ENCODE measurements at places on chromosomes 2 and 18. TPM values are rescaled to one million over a fixed set of nuclear protein-coding genes. Genes with fewer than 3 reads are reported as not detected.
A peak's percentile ranks its signal among the peaks of the same experiment; 100 is the strongest.

GRCh38 chr2:241003369-241003768 lies 5.0 kb downstream of the SNED1 start:
- peaks cover 4% of the 10 kb centered on the region for H3K4me1 ChIP-seq
- H3K4me3 ChIP-seq, result no peak overlapping the region
- no peaks in the 10 kb centered on the region for H3K27me3 ChIP-seq
- no peak for DNase-seq
- H3K36me3 ChIP-seq, result peaks cover 11% of the 10 kb centered on the region
- H3K27ac ChIP-seq, result no peak overlapping the region

The HOXD1 gene
- 1.4 TPM for polyA plus RNA-seq

GRCh38 chr2:75646090-75646582 lies 447 bp upstream of the MRPL19 start:
- no peaks in the 10 kb centered on the region for H3K27me3 ChIP-seq
- no peaks in the 10 kb centered on the region for H3K36me3 ChIP-seq
- peak overlapping the region; percentile 83 for H3K27ac ChIP-seq
- DNase-seq, result no peak

- no peak for DNase-seq
- no peak overlapping the region for H3K4me3 ChIP-seq
- no peaks in the 10 kb centered on the region for H3K36me3 ChIP-seq
- H3K27ac ChIP-seq, result no peak overlapping the region
- H3K27me3 ChIP-seq, result no peaks in the 10 kb centered on the region
Observed at GRCh38 chr18:69484699-69485396, 84.2 kb downstream of the DOK6 start.

- H3K36me3 ChIP-seq, result no peaks in the 10 kb centered on the region
- H3K27me3 ChIP-seq, result peaks cover 4% of the 10 kb centered on the region
- H3K4me3 ChIP-seq, result peak overlapping the region; percentile 10
- H3K27ac ChIP-seq, result peak overlapping the region; percentile 55
- H3K4me1 ChIP-seq, result peaks cover 35% of the 10 kb centered on the region
- DNase-seq, result no peak
Observed at GRCh38 chr2:172927641-172928357, 147.8 kb upstream of the MAP3K20 start.

GRCh38 chr18:9870431-9871008 lies 15.3 kb upstream of the TXNDC2 start:
- DNase-seq, result no peak
- no peak overlapping the region for H3K4me3 ChIP-seq
- no peak overlapping the region for H3K27ac ChIP-seq
- H3K27me3 ChIP-seq, result no peaks in the 10 kb centered on the region
- H3K36me3 ChIP-seq, result no peaks in the 10 kb centered on the region

The MYO5B gene
- polyA plus RNA-seq, result 9.2 TPM

DNA sequence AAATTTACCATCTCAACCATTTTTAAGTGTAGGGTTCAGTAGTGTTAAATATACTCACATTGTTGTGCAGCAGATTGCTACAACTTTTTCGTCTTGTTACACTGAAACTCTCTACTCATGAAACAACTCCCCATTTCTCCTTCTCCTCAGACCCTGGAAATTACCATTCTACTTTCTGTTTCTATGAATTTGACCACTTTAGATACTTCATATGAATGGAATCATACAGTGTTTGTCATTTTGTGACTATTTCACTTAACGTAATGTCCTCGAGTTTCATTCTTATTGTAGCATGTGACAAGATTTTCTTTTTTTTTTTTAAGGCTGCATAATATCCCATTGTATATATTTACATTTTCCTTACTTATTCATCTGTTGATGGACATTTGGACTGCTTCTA lies 203.8 kb downstream of the PLCL1 start:
- H3K4me1 ChIP-seq, result no peaks in the 10 kb centered on the region
- DNase-seq, result no peak
- H3K4me3 ChIP-seq, result no peak overlapping the region
- H3K27ac ChIP-seq, result no peak overlapping the region
- no peaks in the 10 kb centered on the region for H3K36me3 ChIP-seq

DNA sequence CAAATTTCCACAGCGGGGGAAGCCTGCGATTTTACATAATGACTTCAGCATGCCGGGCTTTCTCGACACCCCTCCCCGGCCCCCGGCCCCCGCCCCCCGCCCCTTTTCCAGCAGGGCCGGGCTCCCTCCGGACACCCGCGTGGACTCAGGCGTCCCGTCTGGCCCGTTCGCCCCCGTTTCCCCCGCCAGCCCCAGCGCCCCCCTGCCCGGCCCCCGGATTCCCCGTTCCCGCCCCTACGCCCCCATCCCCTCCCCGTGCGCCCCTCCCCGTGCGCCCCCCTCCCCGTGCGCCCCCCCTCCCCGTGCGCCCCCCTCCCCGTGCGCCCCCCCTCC lies 456 bp upstream of the NFATC1 start:
- H3K36me3 ChIP-seq, result no peaks in the 10 kb centered on the region
- peak overlapping the region; percentile 87 for H3K27ac ChIP-seq
- H3K27me3 ChIP-seq, result peaks cover 91% of the 10 kb centered on the region
- DNase-seq, result no peak
- H3K4me3 ChIP-seq, result peak overlapping the region; percentile 45
- H3K4me1 ChIP-seq, result peaks cover 67% of the 10 kb centered on the region

DNA sequence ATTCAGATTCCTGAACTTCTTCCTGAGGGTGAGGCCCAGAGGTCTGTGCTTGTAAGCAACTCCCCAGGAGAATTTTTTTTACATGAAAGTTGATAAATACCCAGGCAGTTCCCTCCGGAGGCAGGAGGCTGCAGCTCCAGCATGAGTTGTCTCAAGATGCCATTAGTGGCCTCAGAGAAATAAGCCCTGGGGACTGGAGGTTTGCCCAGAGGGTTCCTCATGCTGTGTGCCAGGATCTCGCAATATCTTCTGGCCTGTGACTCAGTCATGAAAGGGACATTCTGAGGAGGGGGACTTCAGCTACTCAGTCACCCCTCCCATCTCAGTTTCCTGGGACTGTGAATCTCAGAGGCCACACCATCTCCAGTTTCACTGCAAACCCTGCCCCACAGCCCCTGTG lies 49.9 kb downstream of the LYPD1 start:
- no peak overlapping the region for H3K27ac ChIP-seq
- no peaks in the 10 kb centered on the region for H3K4me1 ChIP-seq
- H3K36me3 ChIP-seq, result no peaks in the 10 kb centered on the region
- no peak for DNase-seq
- no peaks in the 10 kb centered on the region for H3K27me3 ChIP-seq

GRCh38 chr2:10310309-10310888 lies 7.7 kb downstream of the HPCAL1 start:
- no peaks in the 10 kb centered on the region for H3K36me3 ChIP-seq
- no peak overlapping the region for H3K4me3 ChIP-seq
- H3K27ac ChIP-seq, result no peak overlapping the region
- peaks cover 29% of the 10 kb centered on the region for H3K4me1 ChIP-seq
- no peak for DNase-seq
- H3K27me3 ChIP-seq, result no peaks in the 10 kb centered on the region

DNA sequence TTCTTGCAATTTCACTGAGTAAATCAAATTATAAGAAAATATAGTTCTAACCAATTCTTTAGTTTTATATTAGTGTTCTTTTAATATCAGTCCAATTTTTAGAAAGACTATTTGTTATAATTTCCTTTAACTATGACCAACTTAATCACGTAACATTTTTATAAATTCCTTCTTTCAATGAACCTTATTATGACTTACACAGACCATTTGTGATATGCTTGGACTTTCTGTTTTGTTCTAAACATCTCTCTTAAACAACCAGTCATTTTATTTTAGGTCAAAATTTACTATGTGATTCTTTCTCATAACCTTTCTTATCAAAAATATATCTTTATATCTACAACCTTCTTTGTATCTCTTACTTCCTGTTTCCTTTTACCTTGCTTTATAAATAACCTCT lies 39.5 kb upstream of the DYNAP start:
- H3K36me3 ChIP-seq, result no peaks in the 10 kb centered on the region
- H3K27ac ChIP-seq, result no peak overlapping the region
- H3K27me3 ChIP-seq, result no peaks in the 10 kb centered on the region
- no peaks in the 10 kb centered on the region for H3K4me1 ChIP-seq
- H3K4me3 ChIP-seq, result no peak overlapping the region

DNA sequence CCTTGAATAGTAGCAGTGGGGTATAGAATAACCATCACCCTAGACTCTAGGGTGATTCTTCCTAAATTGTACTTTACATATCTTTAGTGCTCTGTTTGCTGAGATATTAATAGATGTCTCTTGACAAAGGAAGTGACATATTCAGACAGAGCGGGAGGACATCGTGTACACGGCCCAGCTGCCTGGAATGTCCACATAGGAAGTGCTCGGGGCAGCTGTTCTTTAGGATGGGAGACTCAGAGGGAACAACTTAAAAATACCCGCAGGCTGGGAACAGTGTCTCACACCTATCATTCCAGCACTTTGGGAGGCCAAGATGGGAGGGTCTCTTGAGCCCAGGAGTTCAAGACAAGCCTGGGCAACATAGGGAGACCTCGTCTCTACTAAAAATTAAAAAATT lies 206.1 kb downstream of the FAM210A start:
- no peak overlapping the region for H3K4me3 ChIP-seq
- no peaks in the 10 kb centered on the region for H3K27me3 ChIP-seq
- H3K27ac ChIP-seq, result no peak overlapping the region
- peaks cover 3% of the 10 kb centered on the region for H3K4me1 ChIP-seq
- DNase-seq, result no peak

GRCh38 chr2:854460-854859 lies 96.2 kb upstream of the SNTG2 start:
- H3K4me3 ChIP-seq, result no peak overlapping the region
- no peaks in the 10 kb centered on the region for H3K36me3 ChIP-seq
- no peak for DNase-seq

GRCh38 chr2:19319064-19319463 lies 39.4 kb downstream of the OSR1 start:
- H3K36me3 ChIP-seq, result no peaks in the 10 kb centered on the region
- no peaks in the 10 kb centered on the region for H3K27me3 ChIP-seq
- no peak overlapping the region for H3K4me3 ChIP-seq

DNA sequence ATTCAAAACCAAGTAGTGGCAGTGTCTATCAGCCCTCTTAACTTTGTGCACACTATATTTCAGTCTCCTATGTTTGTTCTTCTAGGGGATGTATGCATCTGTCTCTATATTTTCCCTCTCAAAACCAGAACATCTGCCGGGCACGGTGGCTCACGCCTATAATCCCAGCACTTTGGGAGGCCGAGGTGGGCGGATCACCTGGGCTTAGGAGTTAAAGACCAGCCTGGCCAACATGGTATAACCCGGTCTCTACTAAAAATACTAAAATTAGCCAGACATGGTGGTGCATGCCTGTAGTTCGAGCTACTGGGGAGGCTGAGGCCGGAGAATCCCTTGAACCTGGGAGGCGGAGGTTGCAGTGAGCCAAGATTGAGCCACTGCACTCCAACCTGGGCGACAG lies 9.9 kb upstream of the GAREM2 start:
- no peak overlapping the region for H3K4me3 ChIP-seq
- H3K36me3 ChIP-seq, result no peaks in the 10 kb centered on the region
- H3K27ac ChIP-seq, result no peak overlapping the region
- no peaks in the 10 kb centered on the region for H3K4me1 ChIP-seq
- no peak for DNase-seq

GRCh38 chr2:172225786-172226185 lies 123.1 kb upstream of the DLX2 start:
- H3K4me1 ChIP-seq, result no peaks in the 10 kb centered on the region
- no peaks in the 10 kb centered on the region for H3K36me3 ChIP-seq
- H3K27ac ChIP-seq, result no peak overlapping the region
- DNase-seq, result no peak

The SKOR2 gene
- not detected for polyA plus RNA-seq

GRCh38 chr2:171574149-171574795 lies 52.0 kb downstream of the CYBRD1 start:
- peak; percentile 82 for DNase-seq
- H3K27me3 ChIP-seq, result no peaks in the 10 kb centered on the region
- H3K4me3 ChIP-seq, result no peak overlapping the region
- H3K27ac ChIP-seq, result no peak overlapping the region
- no peaks in the 10 kb centered on the region for H3K4me1 ChIP-seq
- H3K36me3 ChIP-seq, result no peaks in the 10 kb centered on the region

The CYP1B1 gene
- 1.3 TPM for polyA plus RNA-seq

- H3K4me1 ChIP-seq, result no peaks in the 10 kb centered on the region
- H3K36me3 ChIP-seq, result no peaks in the 10 kb centered on the region
- H3K27me3 ChIP-seq, result no peaks in the 10 kb centered on the region
- H3K27ac ChIP-seq, result no peak overlapping the region
Observed at GRCh38 chr18:26003817-26004216, 86.6 kb downstream of the SS18 start.

- H3K27me3 ChIP-seq, result no peaks in the 10 kb centered on the region
- H3K36me3 ChIP-seq, result no peaks in the 10 kb centered on the region
Observed at GRCh38 chr2:10019602-10020400, 23.5 kb upstream of the KLF11 start.

GRCh38 chr2:43124687-43125057 lies 101.7 kb downstream of the ZFP36L2 start:
- no peaks in the 10 kb centered on the region for H3K36me3 ChIP-seq
- no peak overlapping the region for H3K27ac ChIP-seq
- no peak for DNase-seq
- H3K4me1 ChIP-seq, result peaks cover 36% of the 10 kb centered on the region
- no peak overlapping the region for H3K4me3 ChIP-seq

DNA sequence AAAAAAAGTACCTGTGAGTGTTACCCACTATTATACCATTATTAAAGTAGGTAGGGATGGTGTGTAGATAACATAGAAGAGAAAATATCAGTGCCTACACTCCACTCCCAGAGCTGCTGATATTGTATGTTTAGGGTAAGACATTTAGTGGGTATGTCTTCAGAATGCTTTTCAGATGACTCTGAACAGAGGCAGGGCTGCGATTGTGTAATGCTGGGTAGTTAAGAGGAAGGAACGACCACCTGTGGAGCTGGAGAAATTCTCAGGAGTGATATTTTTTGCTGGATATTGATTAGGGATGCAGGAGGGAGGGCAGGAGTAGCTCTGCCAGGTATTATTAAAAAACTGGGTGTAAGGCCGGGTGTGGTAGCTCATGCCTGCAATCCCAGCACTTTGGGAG lies 2.8 kb downstream of the CNOT11 start:
- H3K27me3 ChIP-seq, result no peaks in the 10 kb centered on the region
- DNase-seq, result no peak
- no peak overlapping the region for H3K4me3 ChIP-seq
- H3K36me3 ChIP-seq, result peaks cover 48% of the 10 kb centered on the region
- peaks cover 14% of the 10 kb centered on the region for H3K4me1 ChIP-seq
- H3K27ac ChIP-seq, result no peak overlapping the region

The EFEMP1 gene
- polyA plus RNA-seq, result 140 TPM

DNA sequence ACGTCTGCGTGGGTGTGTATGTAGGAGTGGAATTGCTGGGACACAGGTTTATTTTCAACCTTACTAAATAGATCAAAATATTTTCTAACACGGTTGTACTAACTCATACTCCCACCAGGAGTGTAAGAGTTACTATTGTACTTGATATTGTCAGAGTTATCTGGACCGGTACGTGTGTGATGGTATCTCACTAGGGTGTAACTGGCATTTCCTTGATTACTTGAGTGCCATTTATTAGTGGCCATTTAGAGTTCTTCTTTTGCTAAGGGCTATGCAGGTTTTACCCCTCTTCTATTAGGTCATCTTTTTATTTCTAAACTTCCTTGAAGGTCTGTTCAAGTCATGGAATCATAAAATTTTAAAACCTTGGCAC lies 33.5 kb downstream of the CENPO start:
- no peak for DNase-seq
- peaks cover 13% of the 10 kb centered on the region for H3K36me3 ChIP-seq
- no peak overlapping the region for H3K27ac ChIP-seq

The C2orf78 gene
- polyA plus RNA-seq, result not detected

The HRH4 gene
- polyA plus RNA-seq, result not detected

Data from left lung (tissue), 14 donors.